Large intestine (tissue), 12 donors: ENCODE measurements at places on chromosomes 4 and X. TPM values are rescaled to one million over a fixed set of nuclear protein-coding genes. Genes with fewer than 3 reads are reported as not detected.

DNA sequence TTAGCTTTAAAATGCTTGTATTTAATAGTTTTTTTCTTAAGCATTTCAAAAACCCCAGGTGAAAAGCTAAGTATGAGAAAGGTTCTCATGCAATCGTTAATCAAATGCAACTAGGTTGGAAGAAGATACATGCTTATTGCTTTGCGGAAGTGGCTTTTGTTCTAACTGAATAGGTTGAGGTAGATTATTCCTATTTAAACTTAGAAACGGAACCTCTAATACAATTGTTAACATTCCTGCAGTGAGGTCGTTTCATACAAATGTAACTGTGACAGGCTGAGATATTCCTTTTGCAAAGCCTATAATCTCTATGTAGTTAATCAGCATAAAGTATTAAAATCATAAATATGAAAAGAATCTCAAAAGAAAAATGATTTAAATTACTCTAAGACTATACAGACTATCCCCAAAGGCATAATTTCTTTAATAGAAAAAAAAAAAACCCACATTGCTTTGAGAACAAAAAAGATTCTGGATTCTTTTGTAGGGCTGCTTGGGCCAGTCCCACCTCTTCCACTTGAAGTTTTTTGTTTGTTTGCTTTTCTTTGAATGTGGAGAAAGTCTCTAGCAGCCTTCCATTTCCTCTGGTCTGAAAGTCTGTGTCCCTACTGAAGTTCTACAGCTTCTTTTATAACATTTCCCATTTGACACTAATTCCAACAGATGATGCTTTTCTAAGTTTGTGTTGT is 25.6 kb upstream of the SORBS2 start:
- DNase-seq, result no peak

DNA sequence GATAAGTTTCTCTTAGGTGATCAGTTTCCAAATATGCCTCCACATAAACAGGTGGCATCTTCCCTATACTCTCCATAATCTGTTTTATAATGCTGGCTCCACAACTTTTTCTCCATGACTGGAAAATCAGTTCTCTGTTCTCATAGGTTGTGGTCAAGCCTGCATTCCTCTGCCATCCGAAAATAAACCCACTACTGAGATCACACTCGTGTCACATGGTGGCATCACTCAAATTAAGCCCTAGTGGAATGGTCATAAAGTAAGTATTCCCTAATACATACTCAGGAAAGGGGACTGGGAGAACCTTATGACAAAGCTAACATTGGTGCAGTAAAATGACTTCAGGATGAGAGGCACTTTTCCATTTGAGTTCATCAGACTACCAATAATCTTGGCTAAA is 37.6 kb downstream of the MAGED4B start:
- DNase-seq, result no peak

FAM9B gene
- polyA plus RNA-seq, result 0.15 TPM

GPC4 gene
- 12.4 TPM for polyA plus RNA-seq

- no peak for DNase-seq
These were observed 13.5 kb upstream of the FGG start for GRCh38 chr4:154625971-154626370.

GABRE gene
- 47.5 TPM for polyA plus RNA-seq

- peak; percentile 35 for DNase-seq
These were observed 37.9 kb downstream of the FAT1 start for GRCh38 chr4:186685767-186686183.

GRCh38 chrX:44058339-44058738 is 85.1 kb upstream of the NDP start:
- DNase-seq, result no peak

PPP1R2C gene
- not detected for polyA plus RNA-seq

GRCh38 chr4:80360084-80360483 is 24.6 kb downstream of the CFAP299 start:
- DNase-seq, result no peak

DNA sequence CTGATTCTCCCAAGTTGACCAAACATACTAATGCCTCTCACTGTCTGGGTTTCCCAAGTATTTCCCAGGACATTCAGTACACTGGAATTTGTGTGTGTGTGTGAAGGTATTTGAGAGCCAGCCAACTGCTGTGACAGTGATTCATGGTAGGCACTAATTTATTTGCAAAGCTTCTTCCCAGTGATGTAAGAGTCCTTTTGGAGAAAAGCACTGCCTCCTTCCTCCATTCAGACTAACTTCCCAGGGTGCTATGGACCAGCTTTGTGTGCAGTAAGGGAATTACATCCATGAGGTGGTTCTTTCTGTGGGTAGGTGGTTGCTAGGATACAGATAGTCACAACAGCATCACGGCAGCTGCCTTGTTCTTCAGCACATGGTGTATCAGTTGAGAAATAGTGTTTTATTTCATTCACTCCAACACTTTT is 8.7 kb downstream of the EGF start:
- DNase-seq, result no peak

DNA sequence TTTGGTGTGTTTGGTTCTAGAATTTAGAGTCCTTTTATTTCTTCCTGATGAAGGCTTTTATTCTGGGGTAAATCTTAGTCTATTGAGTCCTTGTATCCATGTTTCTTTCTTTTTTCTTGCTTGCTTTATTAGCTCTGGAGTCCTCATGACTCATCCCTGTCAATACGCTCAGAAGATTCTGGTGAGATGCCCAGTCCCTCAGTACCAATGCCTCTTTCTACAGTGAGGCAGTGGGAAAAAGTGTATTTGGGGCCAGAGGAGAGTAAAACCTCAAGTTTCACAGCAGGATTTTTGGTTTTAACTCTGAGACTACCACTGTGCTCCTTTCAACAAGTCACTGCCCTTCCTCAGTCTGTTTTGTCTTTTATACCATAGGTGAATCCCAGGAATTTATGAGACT is 368.0 kb downstream of the GBA3 start:
- DNase-seq, result no peak

DNA sequence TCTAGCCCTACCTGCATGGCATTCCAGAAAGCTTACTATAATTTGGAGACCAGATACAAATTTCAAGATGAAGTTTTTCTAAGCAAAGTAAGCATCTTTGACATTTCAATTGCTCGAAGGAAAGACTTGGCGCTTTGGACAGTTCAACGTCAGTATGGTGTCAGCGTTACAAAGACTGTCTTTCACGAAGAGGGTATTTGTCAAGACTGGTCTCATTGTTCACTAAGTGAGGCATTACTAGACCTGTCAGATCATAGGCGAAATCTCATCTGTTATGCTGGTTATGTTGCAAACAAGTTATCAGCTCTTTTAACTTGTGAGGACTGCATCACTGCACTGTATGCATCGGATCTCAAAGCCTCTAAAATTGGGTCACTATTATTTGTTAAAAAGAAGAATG is 17.6 kb downstream of the THAP9 start:
- DNase-seq, result no peak

- peak; percentile 70 for DNase-seq
These were observed 712 bp downstream of the STX18 start for GRCh38 chr4:4541040-4541631.

HTR2C gene
- not detected for polyA plus RNA-seq

- no peak for DNase-seq
These were observed 76.3 kb upstream of the IL15 start for GRCh38 chr4:141560056-141560455.

BGN gene
- polyA plus RNA-seq, result 17.2 TPM

DCX gene
- polyA plus RNA-seq, result 5.4 TPM

- no peak for DNase-seq
These were observed 131.8 kb downstream of the OR13H1 start for GRCh38 chrX:131675596-131676194.

DNA sequence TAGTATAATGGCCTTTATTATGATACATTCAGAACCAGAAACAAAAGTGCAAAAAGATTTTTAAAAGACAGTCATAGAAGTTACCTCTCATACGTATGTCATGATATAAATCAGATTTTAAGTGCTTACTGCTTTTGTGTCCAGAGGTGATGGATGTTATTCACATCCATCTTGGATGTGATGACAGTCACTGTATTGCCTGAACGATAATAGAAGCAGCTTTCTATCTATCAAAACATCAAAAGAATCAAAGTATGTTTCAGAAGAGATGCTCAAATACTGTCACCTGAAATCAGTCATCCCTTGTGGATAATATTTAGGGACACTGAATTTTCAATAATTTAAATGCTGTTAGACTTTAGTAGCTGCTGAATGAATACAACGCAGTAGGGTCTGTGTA is 26.8 kb upstream of the IL21 start:
- DNase-seq, result no peak

TMSB15B gene
- 10.3 TPM for polyA plus RNA-seq

GRCh38 chr4:16212138-16212782 is 14.0 kb downstream of the TAPT1 start:
- no peak for DNase-seq

GRCh38 chr4:183558873-183559272 is 54.0 kb downstream of the ING2 start:
- no peak for DNase-seq

RAB33B gene
- polyA plus RNA-seq, result 10.4 TPM

GRCh38 chrX:56228914-56229313 is 3.2 kb upstream of the KLF8 start:
- no peak for DNase-seq

- no peak for DNase-seq
These were observed 7.7 kb upstream of the MAPK10 start for GRCh38 chr4:86367577-86367976.

GRCh38 chrX:2498781-2499302 is 1.9 kb downstream of the DHRSX start:
- peak; percentile 85 for DNase-seq

DNA sequence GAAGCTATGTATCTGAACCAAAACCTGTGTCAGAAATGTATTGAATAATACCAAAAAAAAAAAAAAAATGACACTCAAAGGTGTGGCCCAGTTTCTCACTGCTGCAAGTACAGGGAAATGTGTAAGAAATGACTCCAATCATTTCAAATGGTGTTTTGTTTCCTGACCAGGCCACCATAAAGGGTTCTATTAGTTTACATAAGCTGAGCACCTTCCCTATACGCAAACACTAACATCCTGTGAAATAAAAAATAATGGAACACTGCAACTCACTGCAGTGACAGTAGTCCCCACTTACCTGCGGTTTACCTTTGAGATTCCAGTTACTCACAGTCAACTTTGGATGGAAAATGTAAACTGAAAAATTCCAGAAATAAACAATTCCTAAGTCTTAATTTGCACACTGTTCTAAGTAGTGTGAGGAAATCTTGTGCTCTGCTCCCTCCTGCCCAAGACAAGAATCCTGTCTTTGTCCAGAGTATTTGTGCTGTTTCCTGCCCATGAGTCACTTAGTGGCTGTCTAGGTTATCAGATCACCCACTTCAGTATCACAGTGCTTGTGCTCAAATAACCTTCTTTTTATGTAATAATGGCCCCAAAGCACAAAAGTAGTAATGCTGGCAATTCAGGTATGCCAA is 265.3 kb downstream of the RCHY1 start:
- peak; percentile 71 for DNase-seq

DNA sequence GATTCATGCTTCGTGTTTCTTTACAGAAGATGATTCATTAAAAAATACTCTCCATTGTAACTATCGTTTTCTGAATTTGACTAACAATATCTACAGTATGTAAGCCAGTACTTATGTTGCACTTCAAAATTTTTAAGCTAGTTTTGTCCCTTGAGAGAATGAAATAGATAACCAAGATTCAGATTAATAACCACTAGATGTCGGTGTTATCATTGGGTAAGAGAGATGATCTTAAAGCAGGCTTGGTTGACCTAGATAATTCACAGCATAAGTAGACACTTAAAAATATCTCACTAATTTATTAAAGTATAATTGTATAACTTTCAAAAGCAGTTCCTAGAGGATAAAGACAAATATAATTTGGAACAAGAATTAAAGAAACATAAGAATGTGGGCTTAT is 430.9 kb downstream of the C4orf33 start:
- no peak for DNase-seq

RCHY1 gene
- 35.9 TPM for polyA plus RNA-seq

DNA sequence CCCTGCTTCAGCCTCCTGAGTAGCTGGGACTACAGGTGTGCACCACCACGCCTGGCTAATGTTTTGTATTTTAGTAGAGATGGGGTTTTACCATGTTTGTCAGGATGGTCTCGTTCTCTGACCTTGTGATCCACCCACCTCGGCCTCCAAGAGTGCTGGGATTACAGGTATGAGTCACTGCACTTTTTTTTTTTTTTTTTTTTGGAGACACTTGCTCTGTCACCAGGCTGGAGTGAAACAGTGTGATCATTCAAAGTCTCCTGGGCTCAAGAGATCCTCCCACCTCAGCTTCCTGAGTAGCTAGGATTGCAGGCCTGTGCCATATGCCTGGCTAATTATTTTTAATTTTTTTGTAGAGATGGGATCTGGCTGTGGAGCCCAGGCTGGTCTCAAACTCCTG is 338.8 kb downstream of the PPP3CA start:
- no peak for DNase-seq

DNA sequence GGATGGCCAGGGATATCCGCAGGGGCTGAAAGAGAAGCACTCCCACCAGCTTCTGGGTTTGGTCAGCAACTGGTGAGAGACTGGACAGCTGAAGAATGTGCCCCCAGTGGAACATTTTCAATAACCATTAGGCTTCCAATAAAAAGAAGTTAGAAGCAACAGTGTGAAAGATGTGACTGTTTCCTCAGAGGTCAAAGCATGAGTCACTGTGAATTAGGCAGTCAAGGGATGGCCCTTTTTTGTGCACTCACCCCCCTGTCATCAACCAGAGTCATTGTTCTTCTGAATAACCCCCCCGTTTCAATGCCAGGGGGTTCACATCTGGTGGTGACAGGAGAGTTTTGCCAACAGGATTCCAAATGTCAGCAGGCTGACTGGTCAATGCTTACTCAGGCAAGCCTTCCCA is 74.6 kb upstream of the SH3RF1 start:
- no peak for DNase-seq

- peak; percentile 2 for DNase-seq
These were observed at the start of gene DCAF12L2 for GRCh38 chrX:126165721-126166461. Gene DCAF12L2 (minus strand): TSS chrX:126166289. CDS start chrX:126165924, 365 bp downstream.

DNA sequence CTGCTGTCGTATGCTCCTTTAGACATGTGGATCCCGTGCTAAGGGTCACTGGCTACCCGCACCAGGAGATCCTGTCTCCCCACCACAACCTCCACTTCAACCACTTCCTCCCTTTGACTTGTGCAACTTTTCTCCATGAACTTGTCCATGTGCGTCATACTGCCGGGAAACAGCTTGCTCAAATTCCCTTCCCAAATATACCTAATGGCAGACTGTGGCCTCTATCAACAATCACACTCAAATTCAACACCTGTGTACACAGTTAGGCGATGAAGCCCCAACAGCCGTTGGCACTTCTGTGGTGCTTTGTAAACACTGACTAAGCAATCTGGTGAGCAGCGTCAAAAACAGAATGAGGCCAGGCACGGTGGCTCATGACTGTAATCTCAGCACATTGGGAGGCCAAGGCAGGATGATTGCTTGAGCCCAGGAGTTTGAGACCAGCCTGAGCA is 49.5 kb downstream of the CD99L2 start:
- DNase-seq, result no peak

HTN3 gene
- polyA plus RNA-seq, result not detected
